CD14-positive monocyte (primary cell): ENCODE measurements at places on chromosomes 3 and 15. TPM values are rescaled to one million over a fixed set of nuclear protein-coding genes. Genes with fewer than 3 reads are reported as not detected.

- DNase-seq: no peak
Measured at GRCh38 chr3:53495146-53495519, 722 bp downstream of the CACNA1D start.

CNTN3 gene
- polyA plus RNA-seq: not detected

XCR1 gene
- not detected in 2 replicates for polyA plus RNA-seq

DNA sequence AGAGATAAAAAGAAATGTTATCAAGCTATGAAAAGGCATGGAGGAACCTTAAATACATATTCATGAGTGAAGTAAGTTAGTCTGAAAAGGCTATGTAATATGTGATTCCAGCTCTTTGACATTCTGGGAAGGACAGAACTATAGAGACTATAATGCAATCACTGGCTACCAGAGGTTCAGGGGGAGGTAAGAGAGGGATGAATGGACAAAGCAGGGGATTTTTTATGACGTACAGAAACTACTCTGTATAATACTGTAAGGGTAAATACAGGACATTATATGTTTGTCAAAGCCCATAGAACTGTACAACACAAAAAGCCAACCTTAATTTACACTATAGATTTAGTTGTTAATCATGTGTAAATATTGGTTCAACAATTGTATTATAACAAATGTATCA lies 46.1 kb downstream of the MCTP2 start:
- no peak for DNase-seq
